ENCODE measurements at places on chromosomes 1 and 21. TPM values are rescaled to one million over a fixed set of nuclear protein-coding genes. Genes with fewer than 3 reads are reported as not detected.

IPO9 gene
- total RNA-seq = 19.6 TPM

SLC45A3 gene
- total RNA-seq = 53.0 TPM

JAM2 gene
- total RNA-seq = 1.4 TPM

DNA sequence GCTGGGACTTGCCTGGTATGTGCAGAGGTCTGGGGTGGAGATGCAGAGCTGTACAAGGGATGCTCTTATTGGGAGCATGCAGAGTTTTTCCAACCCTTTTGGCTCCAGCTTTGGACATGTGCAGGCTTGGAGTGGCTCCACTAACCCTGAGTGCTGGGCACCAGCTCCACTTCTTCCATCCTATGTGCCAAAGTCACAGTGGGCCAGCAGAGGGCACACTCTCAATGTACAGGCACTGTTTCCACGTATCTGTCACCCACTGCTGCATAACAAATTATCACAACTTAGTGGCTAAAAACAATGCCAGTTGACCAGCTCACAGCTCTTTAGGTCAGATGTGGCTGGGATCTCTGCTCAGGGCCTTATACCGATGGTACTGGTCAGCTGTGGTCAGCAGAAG, 631.8 kb downstream of the AJAP1 start:
- DNase-seq = no peak

- DNase-seq = no peak
Observed at GRCh38 chr1:29372108-29372507, 135.8 kb downstream of the PTPRU start.

DNA sequence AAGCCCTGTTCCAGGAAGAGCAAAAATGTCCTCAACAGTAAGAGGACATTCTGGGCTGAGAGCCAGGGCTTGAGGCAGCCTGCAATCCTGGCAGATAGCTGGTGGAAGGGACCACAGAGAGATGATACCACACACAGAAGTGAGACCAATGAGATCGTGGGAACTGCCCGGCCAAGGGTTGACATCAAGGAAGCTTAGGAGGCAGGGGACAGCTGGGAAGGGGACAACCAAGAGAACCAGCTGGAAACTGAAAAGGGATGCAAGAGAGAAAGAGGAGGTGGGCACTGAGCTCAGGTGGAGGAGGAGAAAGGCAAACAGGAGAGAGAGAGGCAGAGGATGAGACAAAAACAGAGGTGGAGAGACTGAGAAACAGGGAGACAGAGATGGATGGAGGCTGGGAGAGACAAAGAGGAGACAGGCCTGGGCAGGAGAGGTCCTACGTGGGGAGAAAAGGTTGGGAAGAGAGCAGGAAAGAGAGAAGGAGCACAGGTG, 9.2 kb downstream of the PDZK1IP1 start:
- DNase-seq = no peak

DNA sequence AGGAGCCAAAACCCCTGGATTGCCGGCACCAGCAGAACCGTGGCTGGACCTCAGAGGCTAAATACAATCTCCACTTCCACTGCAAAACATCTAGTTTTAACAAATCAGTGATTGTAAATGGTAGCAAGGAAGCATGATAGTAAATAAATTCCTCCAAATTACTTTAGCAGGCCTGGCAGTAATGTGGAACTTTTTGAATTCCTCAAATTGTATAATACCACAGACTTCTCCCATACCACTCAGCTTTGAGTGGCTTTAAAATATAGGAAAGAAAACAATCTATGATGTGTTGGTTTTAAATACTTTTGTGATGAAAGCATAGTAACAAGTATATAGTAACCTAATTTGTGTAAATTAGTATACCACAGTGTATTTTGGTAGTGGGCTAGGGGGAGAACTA, 34.1 kb downstream of the NIBAN1 start:
- no peak for DNase-seq
